NCI-H2171 (cell line): ENCODE measurements at places on chromosomes 7 and 10.

DNA sequence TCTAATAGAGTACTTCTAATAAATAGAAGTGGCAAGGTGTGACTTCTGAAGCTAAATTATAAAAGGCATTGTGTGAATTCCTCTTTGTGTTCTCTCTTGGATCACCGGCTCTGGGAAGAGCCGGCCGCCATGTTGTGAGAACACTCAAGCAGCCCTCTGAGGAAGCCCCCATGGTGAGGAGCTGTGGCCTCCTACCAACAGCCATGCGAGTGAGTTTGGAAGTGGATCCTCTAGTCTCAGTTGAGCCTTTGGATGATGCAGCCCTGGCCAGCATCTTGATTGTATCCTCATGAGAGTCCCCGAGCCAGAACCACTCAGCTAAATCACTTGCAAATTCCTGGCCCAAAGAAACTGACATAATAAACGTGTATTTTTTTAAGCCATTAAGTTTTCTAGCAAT lies 94.5 kb upstream of the CARD11 start:
- no peak for DNase-seq

DNA sequence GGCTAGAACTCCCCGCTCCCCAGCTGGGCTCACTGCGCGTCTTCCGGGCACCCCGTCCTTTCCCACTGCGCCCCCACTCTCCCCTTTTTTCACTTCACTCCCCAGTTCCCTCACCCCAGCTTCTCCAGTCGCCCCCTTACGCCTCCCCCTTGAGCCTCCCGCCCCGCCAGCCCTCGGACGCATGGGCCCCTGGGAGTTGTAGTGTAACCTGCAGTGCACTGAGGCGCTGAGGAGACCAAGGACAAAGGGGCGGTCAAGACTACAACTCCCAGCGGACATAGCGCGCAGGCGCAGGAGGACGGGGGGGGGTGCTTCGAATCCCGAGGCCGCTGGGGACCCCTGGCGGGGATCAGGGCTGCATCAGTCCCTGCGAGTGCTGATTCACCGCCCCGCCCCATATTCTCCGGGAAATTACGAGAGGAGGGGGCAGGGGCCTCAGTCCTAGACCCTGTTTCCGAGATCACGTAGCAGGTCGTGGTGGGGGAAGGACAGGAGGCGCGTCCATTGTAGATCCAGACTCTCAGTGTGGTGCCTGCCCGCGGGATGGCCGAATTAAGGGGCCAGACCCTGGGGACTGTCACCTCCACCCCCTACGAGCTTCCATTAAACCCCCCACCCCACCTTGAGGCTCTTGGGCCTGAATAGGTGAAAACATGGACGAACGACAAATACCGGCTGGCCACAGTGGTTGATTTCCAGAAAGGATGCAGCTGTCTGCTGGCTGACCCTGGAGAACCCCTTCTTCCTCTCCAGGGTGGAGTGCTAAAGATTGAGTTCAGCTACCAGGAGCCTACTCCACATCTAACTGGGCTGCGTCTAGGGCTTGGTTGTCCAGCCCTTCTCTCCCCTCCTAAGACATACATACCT lies 553 bp upstream of the YWHAG start:
- DNase-seq = peak; percentile 99

DNA sequence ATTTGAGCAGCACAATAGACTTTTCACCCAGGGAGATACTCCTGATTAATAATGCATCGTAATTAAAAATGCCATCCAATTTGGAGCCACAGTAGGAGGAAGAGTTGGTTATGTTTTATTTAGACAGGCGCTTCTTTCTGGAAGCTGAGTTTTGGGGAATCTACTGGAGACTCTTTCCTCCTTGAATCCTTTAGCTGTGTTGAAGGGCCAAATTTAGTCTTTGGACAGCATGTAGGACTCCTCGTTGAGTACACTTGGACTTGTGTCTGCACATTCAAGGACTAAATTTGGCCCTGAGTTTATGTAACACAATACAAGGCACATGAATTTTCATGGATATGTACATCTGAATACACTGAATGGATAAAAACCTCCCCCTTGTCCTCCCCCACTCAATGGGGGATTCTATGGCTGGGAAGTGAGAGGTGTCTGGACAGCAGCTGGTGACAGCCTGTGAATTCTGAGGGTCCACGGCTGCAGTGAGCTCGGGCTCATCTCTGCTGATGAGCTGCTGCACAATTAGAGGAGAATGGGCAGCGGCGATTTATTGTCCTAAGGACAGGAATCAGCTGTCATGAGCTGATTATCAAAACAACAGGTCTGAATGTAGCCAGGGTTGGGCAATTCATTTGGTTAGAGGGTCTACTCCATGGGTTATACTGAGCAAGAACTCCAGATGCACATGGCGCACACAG lies 95.2 kb downstream of the PRTFDC1 start:
- no peak for DNase-seq

GRCh38 chr10:97921581-97922021 lies 72.0 kb downstream of the GOLGA7B start:
- DNase-seq = no peak
